ENCODE measurements at places on chromosomes 5 and 9. TPM values are rescaled to one million over a fixed set of nuclear protein-coding genes. Genes with fewer than 3 reads are reported as not detected.
A peak's percentile ranks its signal among the peaks of the same experiment; 100 is the strongest.

DNA sequence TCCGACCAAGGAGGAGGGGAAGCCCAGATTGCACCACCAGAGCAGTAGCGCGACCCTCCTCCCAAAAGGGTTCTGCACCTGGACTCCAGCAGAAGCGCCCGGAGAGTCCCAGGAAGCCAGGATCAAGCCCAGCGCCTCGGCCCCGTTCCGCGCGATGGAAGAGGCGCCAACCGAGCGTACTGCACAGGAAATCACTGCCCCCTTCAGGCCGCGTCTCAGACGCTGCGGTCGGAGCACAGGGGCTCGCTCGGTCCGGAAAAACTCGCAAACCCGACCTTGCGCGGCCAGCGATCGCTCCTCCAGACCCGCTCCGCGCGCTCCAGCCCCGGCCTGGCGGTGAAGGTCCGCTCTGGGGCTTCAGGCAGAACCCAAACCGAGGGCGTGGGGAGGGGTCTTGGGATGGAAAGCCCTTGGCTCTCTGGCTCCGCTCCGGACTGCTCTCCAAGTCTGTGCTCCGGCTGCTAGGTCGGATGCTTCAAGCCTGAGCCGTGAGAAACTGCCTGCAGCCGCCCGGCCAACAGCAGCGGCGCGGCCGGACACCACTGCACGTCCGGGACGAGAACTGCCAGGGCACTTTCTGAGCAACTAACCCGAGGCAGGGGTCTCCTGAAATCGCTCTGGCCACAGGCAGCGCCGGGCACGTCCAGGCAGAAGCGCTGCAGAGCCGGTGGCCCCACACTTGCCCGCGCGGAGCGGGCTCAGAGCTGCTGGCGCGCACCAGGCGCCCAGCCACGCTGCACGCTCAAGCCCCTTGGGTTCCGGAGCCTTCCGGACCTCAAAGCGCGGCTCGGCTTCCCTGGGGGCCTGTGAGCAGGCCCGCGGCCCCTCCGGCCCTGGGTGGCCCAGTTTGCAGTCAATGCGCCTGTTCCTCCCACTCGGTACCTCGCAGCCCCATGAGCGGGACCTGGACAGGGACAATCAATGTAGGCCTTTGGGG is 1.3 kb downstream of the GABBR2 start:
- peaks cover 57% of the 10 kb centered on the region for H3K27me3 ChIP-seq
- peaks cover 12% of the 10 kb centered on the region for H3K4me1 ChIP-seq
- H3K36me3 ChIP-seq: no peaks in the 10 kb centered on the region
- no peak overlapping the region for H3K27ac ChIP-seq
- no peak for DNase-seq

UBE2QL1 gene
- total RNA-seq: 1.3 TPM

- H3K27me3 ChIP-seq: peaks cover 14% of the 10 kb centered on the region
- H3K4me3 ChIP-seq: no peak overlapping the region
- no peak overlapping the region for H3K27ac ChIP-seq
- no peaks in the 10 kb centered on the region for H3K36me3 ChIP-seq
- DNase-seq: no peak
These were observed 65.9 kb upstream of the GNAQ start for GRCh38 chr9:78097541-78097940.

GRCh38 chr5:139985290-139985689 is 57.8 kb downstream of the NRG2 start:
- no peak overlapping the region for H3K4me3 ChIP-seq
- no peak overlapping the region for H3K27ac ChIP-seq
- H3K27me3 ChIP-seq: peaks cover 18% of the 10 kb centered on the region
- H3K36me3 ChIP-seq: no peaks in the 10 kb centered on the region

- no peaks in the 10 kb centered on the region for H3K4me1 ChIP-seq
- no peak overlapping the region for H3K27ac ChIP-seq
- no peak overlapping the region for H3K4me3 ChIP-seq
These were observed 45.7 kb upstream of the CFAP157 start for GRCh38 chr9:127660886-127661741.

GRCh38 chr9:133184971-133185370 is 21.3 kb upstream of the GBGT1 start:
- H3K4me3 ChIP-seq: no peak overlapping the region
- peaks cover 9% of the 10 kb centered on the region for H3K4me1 ChIP-seq
- no peaks in the 10 kb centered on the region for H3K36me3 ChIP-seq
- peaks cover 30% of the 10 kb centered on the region for H3K27me3 ChIP-seq

DNA sequence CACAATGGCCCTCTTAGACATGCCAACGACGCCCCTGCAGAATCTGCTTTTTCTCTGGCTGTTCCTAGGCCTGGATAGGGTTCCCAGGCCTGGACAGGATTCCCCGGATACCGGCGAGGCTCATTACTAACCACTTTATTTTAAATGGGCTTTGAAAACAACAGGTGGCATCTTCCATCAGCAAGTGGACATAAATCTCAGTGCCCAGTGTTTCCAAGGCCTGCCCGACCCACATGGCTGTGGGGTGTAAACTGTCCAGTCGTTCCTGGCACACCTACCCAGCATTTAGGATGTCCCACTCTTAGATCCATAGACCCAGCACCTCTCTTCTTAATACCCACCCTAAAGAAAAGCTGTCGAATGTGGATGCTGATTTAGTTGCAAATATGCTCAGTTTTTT is 896 bp downstream of the CMBL start:
- DNase-seq: no peak
- peaks cover 11% of the 10 kb centered on the region for H3K4me1 ChIP-seq
- peaks cover 32% of the 10 kb centered on the region for H3K27me3 ChIP-seq
- H3K36me3 ChIP-seq: no peaks in the 10 kb centered on the region
- H3K4me3 ChIP-seq: peak overlapping the region; percentile 73
- H3K27ac ChIP-seq: no peak overlapping the region

Data from activated B cell treated with CpG ODN at 0.5 μM for 24 hours (primary cell).